Activated T-cell treated with anti-CD3 and anti-CD28 coated beads, Interleukin-2, amount 50 U/mL, for 72 hours (primary cell): ENCODE measurements at places on chromosomes 2 and 18. TPM values are rescaled to one million over a fixed set of nuclear protein-coding genes. Genes with fewer than 3 reads are reported as not detected.
A peak's percentile ranks its signal among the peaks of the same experiment; 100 is the strongest.

GRCh38 chr2:99634234-99634633 is 144.4 kb upstream of the REV1 start:
- DNase-seq, result no peak

DNA sequence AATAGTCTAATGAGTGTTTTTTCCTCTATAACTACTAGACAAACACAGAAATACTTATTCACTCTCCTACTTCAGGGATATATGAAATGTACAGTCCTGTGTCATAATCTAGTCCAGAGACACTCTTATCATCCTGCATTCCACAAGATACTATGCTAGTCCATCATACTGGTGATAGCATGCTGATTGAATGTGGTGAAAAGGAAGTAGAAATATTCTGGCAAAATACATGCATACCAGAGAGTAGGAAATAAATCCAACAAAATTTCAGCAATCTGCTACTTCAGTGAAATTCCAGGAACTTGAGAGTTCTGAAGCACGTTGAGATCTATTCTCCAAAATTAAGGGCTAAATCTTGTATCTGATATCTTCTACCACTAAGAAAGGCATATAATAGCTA is 353.9 kb downstream of the PID1 start:
- no peak for DNase-seq

- DNase-seq, result no peak
Measured at GRCh38 chr2:25123682-25124081, 44.7 kb downstream of the POMC start.

- no peak for DNase-seq
Measured at GRCh38 chr2:118834440-118834810, 13.0 kb downstream of the EN1 start.

- no peak for DNase-seq
Measured at GRCh38 chr2:59217360-59217759, 976.2 kb upstream of the FANCL start.

DNA sequence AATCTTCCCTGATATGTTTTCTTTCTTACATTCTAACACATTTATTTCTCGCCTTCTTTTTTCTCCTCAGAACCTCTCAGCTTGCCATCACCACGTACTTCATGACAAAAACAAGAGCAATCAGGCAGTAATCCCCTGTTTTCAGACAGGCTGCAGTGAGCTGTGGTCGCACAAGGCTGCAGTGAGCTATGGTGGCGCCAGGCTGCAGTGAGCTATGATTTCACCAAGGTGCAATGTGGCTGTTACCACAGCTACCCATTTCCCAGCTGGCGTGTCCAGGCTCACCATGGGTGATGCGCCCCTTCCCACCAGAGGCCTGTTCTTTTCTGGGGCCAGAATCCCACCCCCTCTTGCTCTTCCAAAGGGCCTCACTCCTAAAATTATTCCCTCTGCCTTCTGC is 25.8 kb downstream of the TCF23 start:
- DNase-seq, result no peak

DNA sequence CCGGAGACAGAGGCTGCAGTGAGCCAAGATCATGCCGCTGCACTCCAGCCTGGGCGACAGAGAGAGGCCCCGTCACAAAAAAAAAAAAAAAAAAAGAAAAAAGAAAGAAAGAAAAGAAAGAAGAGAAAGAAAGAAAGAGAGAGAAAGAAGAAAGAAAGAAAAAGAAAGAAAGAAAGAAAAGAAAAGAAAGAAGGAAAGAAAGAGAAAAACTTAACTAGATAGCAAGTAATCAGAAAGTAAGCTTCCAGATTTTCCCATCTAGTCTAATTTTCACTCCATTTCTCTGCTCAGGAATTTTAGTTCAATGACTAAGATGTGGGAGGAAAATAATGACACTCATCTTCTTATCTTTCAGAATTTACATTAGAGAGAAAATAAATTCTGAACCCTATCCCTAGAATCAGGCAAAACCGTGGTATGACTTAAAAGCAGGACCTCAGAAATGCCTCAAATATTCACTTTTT is 2.4 kb downstream of the GFPT1 start:
- no peak for DNase-seq

DNA sequence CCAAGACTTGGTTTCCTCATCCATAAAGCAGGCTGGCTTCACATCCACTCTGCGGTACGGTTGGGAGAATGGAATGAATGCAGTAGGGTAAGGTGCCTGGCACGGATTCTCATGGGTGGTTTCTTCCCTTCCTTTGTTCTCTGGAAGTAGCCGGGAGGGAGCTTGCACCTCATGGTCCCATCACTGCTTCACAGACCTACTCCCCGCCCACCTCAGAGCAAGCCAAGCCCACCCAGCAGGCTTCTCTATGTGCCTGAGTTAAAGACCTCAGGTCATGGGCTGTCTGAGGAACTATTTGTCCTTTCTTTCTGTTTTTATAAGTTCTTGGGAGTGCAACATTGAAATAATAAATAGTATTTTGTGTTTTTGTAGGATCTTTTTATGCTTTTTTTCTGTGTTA is 3.5 kb downstream of the DCDC2C start:
- no peak for DNase-seq

GRCh38 chr18:61606759-61607158 is 273.5 kb downstream of the CDH20 start:
- DNase-seq, result no peak

DNA sequence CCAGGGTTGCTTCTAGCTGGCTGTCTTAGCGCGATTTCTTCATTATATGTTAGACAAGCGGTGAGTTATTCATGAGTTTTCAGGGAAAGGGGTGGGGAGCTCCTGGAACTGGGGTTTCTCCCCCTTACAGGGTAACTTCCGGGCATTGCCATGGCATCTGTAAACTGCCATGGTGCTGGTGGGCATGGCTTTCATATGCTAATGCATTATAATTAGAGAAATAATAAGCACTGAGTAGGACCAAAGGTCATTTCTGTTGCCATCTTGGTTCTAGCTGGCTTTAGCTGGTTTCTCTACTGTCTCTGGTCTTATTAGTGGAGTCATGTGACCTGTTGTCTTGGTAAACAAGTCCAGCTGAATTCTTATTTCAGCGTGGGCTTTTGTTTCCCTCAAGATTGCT is 5.5 kb upstream of the SNTG2 start:
- DNase-seq, result no peak

DNA sequence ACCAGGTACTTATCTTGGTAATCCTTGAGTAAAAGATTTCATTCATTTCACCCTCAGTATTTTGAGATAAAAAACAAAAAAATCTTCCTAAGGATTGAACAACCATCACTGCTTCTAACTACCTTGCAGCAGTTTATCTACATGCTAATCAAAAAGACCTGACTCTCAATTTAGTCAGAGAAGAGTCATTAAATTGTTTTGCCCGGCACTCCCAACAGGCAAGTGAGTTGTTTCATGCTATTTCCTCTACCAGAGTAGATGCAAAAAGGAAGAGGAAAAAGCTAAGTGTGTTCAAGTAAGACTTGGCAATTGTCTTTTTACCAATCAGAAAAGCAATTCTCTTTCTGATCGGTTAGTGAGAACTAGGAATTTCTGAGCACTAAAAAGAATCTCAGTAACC is 39.5 kb downstream of the MYO5B start:
- DNase-seq, result no peak

GRCh38 chr2:178227187-178227586 is 32.9 kb downstream of the OSBPL6 start:
- DNase-seq, result no peak

DNA sequence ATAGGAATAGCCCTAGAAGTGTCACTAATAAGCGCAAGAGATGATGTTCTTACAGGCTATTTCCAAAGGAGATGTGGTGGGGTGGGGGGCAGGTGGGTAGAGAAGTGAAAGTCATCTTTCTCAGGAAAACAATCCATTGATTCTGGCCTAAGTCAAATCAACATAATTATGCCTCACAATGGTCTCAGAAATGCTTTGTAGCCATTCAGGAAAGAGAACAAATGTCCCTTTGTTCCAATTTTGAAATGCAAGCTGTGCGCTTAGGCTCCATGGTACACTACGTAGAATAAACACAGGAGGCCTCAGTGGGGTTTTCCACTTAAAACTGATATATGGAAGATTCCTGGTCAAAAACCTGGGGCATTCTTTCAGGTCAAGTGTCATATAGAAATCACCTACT is 529.9 kb upstream of the KLHL29 start:
- no peak for DNase-seq

DNA sequence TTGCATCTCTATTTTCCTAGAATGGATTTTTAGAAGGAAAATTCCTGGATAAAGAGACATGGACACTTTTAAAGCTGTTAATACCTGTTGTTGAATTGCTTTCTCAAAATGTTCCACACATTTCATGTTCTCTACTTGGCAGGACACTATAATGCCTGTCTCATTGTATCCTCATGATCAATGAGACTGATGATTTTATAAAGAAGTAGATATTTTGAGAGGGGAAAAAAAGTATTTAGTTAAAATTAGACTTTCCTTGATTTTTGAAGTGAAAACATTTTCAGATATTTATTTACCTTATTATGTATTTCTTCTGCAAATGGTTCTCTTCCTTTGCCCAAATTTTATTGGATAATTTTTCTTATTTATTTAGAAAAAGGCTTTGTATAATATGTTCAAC is 242.5 kb downstream of the MYCN start:
- DNase-seq, result no peak

DNA sequence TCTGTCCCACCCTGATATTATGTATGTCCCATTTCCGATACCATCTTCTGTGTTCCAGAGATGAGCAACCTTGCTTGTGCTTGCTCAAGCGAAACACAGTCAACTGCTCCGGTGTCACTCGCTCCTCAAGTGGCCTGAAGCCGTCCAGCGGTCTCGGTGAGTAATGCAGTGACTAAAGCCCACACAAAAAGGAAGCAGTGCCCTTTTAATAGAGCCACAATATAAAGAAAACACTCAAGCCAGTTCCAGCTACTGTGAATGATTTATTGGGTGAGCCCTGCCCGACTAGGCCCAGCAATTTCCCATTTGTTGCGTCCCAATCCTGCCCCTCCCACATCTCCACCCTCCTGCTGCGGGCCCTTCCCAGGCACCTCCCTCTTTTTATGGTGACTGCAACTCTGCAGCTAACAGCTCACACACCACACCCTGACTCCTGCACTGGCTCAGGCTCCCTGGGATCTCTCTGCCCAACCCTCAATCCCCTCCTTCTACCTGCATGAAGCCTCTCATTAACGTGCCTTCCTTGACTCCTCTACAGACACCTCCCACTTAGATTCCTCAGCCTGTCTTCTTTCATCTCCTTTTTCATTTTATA is 44.2 kb upstream of the DSC1 start:
- DNase-seq, result no peak

DNA sequence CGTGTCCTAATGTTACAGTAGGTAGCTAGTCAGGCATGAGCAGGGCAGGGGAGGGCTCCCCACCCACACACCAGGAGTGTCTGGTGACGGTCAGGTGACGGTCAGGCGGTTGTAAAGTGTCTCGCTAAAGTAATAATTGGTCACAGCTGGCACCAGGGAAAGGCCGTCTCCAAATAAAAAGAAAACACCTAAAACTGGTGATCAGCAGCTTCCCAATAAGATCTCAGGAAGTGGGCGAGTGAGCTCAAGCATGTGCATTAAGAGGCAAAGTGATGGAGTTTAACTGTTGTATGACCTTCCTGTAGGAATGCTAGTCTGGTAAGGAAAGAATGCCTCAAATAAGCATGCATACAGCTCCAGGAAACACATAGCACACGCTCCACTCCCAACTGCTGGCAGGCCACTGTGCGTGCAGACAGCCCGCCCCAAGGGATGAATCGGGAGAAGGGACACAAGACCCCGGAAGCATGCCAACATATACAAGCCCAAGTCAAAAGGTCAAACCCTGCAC is 177.1 kb downstream of the RNF144A start:
- no peak for DNase-seq

DNA sequence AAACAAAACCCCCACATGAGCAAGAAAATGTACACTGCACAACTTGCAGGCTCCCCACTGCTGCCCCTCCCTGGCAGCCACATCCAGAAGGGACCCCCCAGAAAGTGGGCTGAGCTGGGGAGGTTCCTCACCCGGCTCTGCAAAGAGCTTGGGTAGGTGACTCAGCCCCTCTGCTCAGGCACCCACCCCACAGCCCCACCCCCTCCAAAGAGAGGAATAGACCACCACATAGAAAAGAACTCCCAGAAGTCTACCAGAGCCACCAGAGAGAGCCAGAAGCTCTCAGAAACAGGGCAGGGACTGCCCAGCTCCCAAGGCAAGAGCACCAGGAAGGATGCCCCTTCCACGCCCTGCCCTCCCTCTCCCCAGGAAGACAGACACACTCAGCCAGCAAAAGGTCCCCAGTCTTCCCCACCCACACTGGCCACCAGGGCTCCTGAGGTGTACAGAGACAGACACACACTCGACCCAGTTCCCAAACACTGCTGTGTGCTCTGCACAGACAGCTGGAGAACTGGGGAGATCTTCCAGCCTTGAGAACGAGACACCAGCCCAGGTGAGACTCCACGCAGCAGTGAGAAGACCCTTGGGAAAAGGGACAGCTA is 28.2 kb downstream of the BIN1 start:
- peak; percentile 18 for DNase-seq

DNA sequence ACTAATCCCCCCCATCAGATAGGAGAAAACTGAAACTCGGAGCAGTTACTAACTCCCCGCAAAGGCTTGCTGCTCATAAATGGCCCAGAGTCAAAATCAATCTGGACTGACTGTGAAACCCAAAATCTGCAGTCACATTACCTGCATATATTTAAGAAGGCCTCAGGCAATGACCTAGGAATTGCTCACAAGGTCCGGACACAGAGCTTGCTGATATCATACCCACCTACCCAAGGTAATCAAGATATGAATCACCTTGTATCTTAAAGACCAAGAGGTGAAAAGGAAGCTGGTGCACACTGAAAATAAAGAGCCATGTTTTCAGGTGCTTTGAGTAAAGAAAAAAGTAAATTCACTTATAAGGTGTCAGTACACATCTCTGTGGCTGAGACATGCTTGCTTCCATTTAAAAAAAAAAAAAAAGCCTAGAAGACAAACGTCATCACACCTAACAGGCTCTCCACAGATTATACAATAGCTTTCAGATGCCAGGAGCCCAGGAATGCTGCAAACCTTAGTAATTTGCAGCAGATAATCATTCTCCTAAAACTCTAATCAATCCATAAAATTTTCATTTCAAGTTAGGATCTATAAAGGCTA is 195.4 kb downstream of the ZEB2 start:
- peak; percentile 51 for DNase-seq

GRCh38 chr2:239586651-239587310 is 186.0 kb upstream of the HDAC4 start:
- DNase-seq, result no peak

GRCh38 chr2:10610213-10610910 is 79.4 kb downstream of the NOL10 start:
- no peak for DNase-seq

The CCDC74A gene
- 2.1 TPM for total RNA-seq

The TMEM169 gene
- total RNA-seq, result 1.6 TPM

The DLGAP1 gene
- 0.17 TPM for total RNA-seq

The ERMN gene
- 3.5 TPM for total RNA-seq

The ABCG5 gene
- total RNA-seq, result not detected

The RFTN2 gene
- not detected for total RNA-seq

The TUBA4B gene
- total RNA-seq, result not detected

The FOSL2 gene
- total RNA-seq, result 248 TPM

The BOLL gene
- total RNA-seq, result 0.10 TPM

The IL36G gene
- not detected for total RNA-seq

The EML6 gene
- 2.0 TPM for total RNA-seq

The INHA gene
- not detected for total RNA-seq
